Naive thymus-derived CD8-positive, alpha-beta T cell (primary cell): ENCODE measurements at places on chromosomes 2 and 18.

DNA sequence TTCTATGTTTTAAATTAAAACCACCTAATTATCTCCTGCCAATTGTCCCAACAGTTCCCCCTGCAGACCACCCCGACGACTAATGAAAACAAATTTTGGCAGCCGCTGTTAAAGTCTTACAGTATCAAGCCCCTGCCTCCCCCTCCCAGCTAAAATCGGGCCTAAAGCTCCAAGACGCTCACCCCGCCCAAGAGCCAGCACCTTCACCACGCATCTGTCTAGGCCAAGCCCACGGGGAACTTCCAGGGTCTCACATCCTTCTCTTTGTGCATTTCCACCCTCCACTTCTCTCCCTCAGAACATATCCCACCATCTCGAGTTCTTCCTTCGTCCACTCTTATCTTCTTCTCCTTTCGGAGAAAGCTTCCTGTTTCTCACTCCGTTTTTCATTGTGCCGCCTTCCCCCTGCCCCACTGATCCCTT, 445 bp downstream of the PRPF40A start:
- H3K27ac ChIP-seq, result peak overlapping the region; percentile 98
- no peak for DNase-seq
- peaks cover 7% of the 10 kb centered on the region for H3K36me3 ChIP-seq

DNA sequence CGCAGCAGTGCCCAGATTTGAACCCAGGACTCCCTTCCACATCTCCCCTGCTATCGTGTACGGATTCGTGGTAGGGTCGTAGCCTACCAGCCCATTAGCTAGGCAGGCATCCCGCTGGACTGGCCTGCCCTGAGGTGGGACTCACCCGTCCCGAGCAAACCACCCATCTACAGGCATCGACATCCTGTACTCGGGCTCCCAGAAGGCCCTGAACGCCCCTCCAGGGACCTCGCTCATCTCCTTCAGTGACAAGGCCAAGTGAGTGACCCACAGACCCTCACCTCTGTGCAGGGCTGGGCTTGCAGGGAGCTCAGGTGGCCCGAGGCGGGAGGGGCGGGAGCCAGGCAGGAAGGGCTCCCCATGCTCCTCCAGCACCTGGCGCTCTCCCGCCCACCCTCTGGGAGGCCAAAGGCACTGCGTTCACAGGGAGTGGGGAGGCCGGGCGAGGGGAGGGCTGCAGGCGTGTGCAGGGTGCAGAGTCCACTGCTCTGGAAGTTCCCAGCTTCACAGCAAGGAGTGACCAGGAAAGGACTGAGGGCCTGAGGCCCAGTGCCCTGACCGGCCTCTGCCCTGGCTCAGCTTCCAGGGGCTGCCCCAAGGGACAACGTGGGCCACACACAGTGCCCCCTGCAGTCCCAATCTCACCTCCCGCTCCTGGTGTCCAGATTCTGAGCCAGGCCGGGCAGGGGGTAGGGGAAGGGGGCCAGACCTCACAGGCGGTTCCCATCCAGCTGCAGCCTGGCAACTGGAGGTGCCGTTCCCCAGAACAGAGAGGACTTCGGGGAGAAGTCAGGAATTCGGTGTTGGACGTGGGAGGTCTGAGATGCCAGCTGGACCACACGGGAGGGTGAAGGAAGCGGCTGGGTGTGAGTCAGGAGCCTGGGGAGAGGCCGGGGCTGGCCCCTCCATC, 5.4 kb downstream of the AGXT start:
- H3K27me3 ChIP-seq, result no peaks in the 10 kb centered on the region
- H3K4me1 ChIP-seq, result no peaks in the 10 kb centered on the region
- H3K36me3 ChIP-seq, result no peaks in the 10 kb centered on the region
- no peak for DNase-seq

GRCh38 chr2:237966250-237966564, 607 bp upstream of the UBE2F start:
- no peaks in the 10 kb centered on the region for H3K27me3 ChIP-seq
- H3K4me3 ChIP-seq, result peak overlapping the region; percentile 84
- H3K4me1 ChIP-seq, result peaks cover 41% of the 10 kb centered on the region
- DNase-seq, result no peak
- H3K36me3 ChIP-seq, result peaks cover 3% of the 10 kb centered on the region

DNA sequence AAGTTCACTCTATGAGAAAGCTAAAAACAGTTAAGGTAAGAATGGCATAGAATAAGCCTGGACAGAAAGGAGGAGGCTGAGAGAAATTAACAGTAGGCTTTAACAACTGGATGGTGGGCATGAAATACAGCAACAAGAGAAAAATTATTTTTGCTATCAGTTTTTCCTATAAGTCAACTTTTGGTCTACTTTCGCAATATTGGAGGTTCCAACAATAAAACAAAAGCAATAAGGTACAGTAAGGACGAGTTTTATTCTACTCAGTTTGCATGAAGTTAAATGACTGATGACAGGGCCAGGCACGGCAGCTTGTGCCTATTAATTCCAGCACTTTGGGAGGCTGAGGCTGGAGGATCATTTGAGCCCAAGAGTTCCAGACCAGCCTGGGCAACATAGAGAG, 17.3 kb downstream of the RAB1A start:
- H3K4me3 ChIP-seq, result no peak overlapping the region
- no peaks in the 10 kb centered on the region for H3K27me3 ChIP-seq
- H3K27ac ChIP-seq, result no peak overlapping the region
- no peaks in the 10 kb centered on the region for H3K36me3 ChIP-seq

GRCh38 chr2:8241317-8241716, 440.5 kb upstream of the ID2 start:
- peaks cover 11% of the 10 kb centered on the region for H3K36me3 ChIP-seq
- no peaks in the 10 kb centered on the region for H3K4me1 ChIP-seq
- peaks cover 7% of the 10 kb centered on the region for H3K27me3 ChIP-seq
- H3K4me3 ChIP-seq, result no peak overlapping the region

DNA sequence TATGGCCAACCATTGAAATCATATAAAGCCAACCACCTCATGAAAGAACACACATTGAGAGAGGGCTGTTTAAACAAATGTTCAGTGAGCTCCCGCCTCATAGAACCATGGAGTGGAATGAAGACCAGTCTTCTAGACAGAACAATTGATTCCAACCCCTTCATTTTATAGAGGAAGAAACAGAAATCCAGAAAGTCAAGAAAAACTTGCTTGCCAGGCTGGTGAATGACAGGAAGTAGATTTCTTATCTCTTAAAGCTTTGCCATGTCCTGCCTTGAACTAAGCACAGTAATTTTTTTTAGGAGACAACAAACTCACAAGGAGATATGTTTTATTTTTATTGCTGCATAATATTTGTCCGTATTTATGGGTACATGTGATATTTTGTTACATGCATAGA, 16.5 kb upstream of the NRP2 start:
- no peaks in the 10 kb centered on the region for H3K36me3 ChIP-seq
- no peak for DNase-seq
- no peak overlapping the region for H3K27ac ChIP-seq
- H3K4me1 ChIP-seq, result peaks cover 11% of the 10 kb centered on the region
- H3K27me3 ChIP-seq, result no peaks in the 10 kb centered on the region

GRCh38 chr2:235027558-235028214, 75.9 kb downstream of the SH3BP4 start:
- DNase-seq, result peak; percentile 7
- H3K4me1 ChIP-seq, result no peaks in the 10 kb centered on the region
- no peak overlapping the region for H3K4me3 ChIP-seq

DNA sequence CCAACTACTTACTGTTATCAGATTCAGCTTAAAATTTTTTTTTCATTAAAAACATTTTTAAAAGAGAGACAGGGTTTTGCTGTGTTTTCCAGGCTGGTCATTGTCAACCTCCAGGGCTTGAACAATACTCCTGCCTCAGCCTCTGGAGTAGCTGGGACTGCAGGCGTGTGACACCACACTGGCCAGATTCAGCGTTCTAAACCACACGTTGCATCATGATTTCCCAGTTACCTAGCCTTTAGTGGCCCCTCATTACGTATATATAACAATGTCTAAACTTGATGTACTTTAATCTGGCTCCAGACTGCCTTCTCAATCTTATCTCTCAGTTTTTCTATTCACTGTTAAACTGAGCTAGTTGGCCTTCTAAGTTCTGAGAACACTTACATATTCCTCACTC, 89.6 kb downstream of the COMMD1 start:
- no peak overlapping the region for H3K4me3 ChIP-seq
- no peak for DNase-seq
- no peaks in the 10 kb centered on the region for H3K27me3 ChIP-seq
- no peaks in the 10 kb centered on the region for H3K4me1 ChIP-seq

- H3K4me3 ChIP-seq, result peak within 1 kb of the TSS; percentile 71
- no peak for DNase-seq
- H3K36me3 ChIP-seq, result peaks cover 2% of the 10 kb centered on the region
- H3K4me1 ChIP-seq, result peaks cover 43% of the 10 kb centered on the region
- peaks cover 60% of the 10 kb centered on the region for H3K27me3 ChIP-seq
- H3K27ac ChIP-seq, result no peak within 1 kb of the TSS
These were observed at the start of gene MEIS1 for GRCh38 chr2:66434679-66435548. Gene MEIS1 (plus strand): TSS chr2:66435125. CDS start chr2:66435857, 732 bp downstream.

DNA sequence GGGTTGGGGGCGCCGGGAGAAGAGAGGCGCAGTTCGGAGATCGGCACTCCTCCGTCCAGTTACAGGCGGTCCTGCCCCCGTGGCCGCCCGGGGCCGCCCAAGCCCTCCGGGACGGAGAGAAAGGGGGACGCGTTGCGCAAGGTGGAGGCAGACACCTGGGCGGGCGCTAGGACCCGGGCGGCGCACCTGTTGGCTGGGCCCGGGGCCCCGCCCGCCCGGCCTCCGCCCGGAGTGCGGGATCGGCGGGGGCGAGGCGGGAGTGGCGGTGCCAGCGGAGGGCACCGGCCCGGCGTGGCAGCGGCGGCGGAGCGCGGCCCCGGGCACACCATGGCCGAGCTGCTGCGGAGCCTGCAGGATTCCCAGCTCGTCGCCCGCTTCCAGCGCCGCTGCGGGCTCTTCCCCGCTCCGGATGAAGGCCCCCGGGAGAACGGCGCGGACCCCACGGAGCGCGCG, at the start of gene SGPP2:
TSS of gene SGPP2 (plus strand) at position 268 of the 453 bp plus-strand sequence. CDS start at position 328, 60 bp downstream.
- peak within 1 kb of the TSS; percentile 80 for H3K27ac ChIP-seq
- no peaks in the 10 kb centered on the region for H3K36me3 ChIP-seq
- H3K4me1 ChIP-seq, result peaks cover 18% of the 10 kb centered on the region
- H3K27me3 ChIP-seq, result peaks cover 62% of the 10 kb centered on the region

- no peak overlapping the region for H3K27ac ChIP-seq
- H3K4me3 ChIP-seq, result no peak overlapping the region
- H3K27me3 ChIP-seq, result peaks cover 32% of the 10 kb centered on the region
- no peak for DNase-seq
These were observed 216.8 kb upstream of the SLC14A2 start for GRCh38 chr18:45398448-45398847.

GRCh38 chr18:13725566-13726231, 659 bp downstream of the FAM210A start:
- peaks cover 69% of the 10 kb centered on the region for H3K4me1 ChIP-seq
- H3K27me3 ChIP-seq, result no peaks in the 10 kb centered on the region
- DNase-seq, result no peak
- peak overlapping the region; percentile 78 for H3K27ac ChIP-seq

- peaks cover 49% of the 10 kb centered on the region for H3K4me1 ChIP-seq
- H3K4me3 ChIP-seq, result no peak overlapping the region
- H3K27me3 ChIP-seq, result peaks cover 93% of the 10 kb centered on the region
These were observed 6.7 kb downstream of the DLX1 start for GRCh38 chr2:172091761-172092566.

GRCh38 chr2:100998235-100998573, 3.9 kb upstream of the RPL31 start:
- no peak for DNase-seq
- H3K4me1 ChIP-seq, result peaks cover 19% of the 10 kb centered on the region
- H3K27ac ChIP-seq, result no peak overlapping the region
- peaks cover 27% of the 10 kb centered on the region for H3K36me3 ChIP-seq
- no peaks in the 10 kb centered on the region for H3K27me3 ChIP-seq

GRCh38 chr2:180141600-180141999, 134.5 kb upstream of the CWC22 start:
- DNase-seq, result no peak
- no peak overlapping the region for H3K27ac ChIP-seq
- no peaks in the 10 kb centered on the region for H3K36me3 ChIP-seq
- no peak overlapping the region for H3K4me3 ChIP-seq
- H3K27me3 ChIP-seq, result no peaks in the 10 kb centered on the region
- no peaks in the 10 kb centered on the region for H3K4me1 ChIP-seq

GRCh38 chr2:1607236-1607920, 136.9 kb downstream of the PXDN start:
- H3K27me3 ChIP-seq, result peaks cover 14% of the 10 kb centered on the region
- no peaks in the 10 kb centered on the region for H3K36me3 ChIP-seq
- no peak overlapping the region for H3K27ac ChIP-seq
- peaks cover 18% of the 10 kb centered on the region for H3K4me1 ChIP-seq

DNA sequence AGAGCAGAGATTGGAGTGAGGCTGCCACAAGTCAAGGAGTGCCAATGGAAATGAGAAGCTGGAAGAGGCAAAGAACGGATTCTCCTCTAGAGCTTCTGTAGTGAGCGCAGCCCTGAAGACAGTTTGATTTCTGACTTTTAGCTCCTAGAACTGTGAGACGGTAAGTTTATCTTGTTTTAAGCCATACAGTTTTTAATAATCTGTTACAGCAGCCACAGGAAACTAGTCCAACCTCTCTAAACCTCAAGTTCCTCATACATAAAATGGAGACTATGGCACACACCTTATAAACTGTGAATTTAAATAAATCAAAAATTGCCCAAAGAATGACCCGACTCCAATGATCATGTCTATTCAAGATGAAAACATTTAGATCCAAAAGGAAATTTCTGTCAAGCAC, 596.5 kb downstream of the BCL11A start:
- peaks cover 4% of the 10 kb centered on the region for H3K4me1 ChIP-seq
- no peaks in the 10 kb centered on the region for H3K36me3 ChIP-seq
- H3K27me3 ChIP-seq, result no peaks in the 10 kb centered on the region
- H3K4me3 ChIP-seq, result no peak overlapping the region
